ENCODE measurements at places on chromosomes 5 and 9.

DNA sequence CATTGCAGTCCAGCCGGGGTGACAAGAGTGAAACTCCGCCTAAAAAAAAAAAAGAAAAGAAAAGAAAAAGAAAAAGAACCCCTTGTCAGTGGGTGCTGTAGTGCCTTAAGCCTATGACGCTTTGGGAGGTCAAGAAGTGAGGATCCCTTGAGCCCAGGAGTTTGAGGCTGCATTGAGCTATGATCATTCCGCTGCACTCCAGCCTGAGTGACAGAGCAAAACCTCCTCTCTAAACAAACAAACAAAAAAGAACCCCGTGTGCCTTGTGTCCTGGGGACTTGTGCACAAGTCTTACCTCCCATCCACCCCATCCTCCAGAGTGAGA is 33.5 kb upstream of the STXBP1 start:
- no peak for DNase-seq

GRCh38 chr5:148398698-148399121 is 15.0 kb downstream of the FBXO38 start:
- no peak for DNase-seq

GRCh38 chr5:95832664-95833063 is 10.1 kb upstream of the GLRX start:
- DNase-seq: no peak

DNA sequence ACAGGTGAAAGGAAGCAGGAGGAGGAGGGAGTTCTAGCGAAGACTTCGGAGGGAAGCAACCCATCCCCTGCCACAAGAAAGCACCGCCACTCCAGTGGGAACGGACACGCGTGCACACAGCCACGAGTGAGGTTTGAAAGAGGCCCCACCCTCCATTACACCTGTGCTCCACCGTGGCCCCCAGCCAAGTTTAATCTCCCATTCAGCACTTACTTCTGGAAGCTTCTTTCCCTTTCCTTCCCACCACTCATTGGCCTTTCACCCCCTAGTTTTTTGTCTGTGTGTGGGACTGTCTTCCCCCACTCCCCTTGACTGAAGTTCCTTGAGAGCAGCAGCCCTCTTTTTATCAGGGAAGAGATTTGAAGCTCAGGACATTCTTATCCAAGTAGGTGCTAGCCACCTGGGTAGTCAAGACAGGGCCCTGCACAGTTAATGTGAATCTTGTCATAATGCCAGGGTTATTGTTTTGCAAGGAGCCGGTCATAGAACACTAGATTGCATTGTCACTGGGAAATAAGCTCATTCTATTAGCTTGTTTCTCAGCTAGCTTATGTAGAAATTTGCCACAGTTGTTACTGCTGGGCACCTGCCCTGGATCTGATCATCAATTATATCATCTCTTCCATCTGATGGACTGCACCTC is 256.0 kb downstream of the DOCK8 start:
- DNase-seq: no peak

DNA sequence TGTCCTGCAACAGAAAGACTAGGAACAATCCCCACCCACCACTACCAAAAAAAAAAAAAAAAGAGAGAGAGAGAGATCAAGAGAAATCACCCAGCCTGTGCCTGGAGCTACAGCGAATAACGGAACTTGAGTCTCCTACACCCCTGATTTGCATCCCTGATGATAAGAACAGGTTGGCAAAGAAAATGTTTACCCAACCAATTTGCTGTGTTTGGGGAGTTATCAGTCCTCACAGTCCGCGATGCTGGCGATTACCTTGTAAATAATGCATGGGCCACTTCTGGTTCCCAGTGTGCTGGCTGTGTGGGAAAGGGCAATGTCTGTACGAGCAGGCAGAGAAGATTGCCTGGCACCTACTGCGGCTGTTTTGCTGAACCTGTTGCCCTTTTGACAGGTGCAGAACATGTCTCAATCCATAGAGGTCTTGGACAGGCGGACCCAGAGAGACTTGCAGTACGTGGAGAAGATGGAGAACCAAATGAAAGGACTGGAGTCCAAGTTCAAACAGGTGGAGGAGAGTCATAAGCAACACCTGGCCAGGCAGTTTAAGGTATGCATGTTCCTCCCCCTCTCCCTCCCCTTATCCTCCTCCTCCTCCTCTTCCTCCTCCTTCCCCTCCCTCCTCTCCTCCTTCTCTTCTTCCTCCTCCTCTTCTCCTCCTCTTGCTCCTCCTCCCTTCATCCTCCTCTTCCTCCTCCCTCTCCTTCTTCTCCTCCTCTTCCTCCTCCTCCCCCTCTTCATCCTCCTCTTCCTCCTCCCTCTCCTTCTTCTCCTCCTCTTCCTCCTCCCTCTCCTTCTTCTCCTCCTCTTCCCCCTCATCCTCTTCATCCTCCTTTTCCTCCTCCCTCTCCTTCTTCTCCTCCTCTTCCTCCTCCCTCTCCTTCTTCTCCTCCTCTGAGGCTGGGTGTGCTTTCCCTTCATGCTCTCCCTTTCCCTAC is 8.3 kb downstream of the OLFM1 start:
- DNase-seq: no peak

- no peak for DNase-seq
Measured at GRCh38 chr9:106718936-106719335, 144.0 kb upstream of the ZNF462 start.

Data from activated CD8-positive, alpha-beta memory T cell treated with anti-CD3 and anti-CD28 coated beads for 1 hour (primary cell).